ENCODE measurements at places on chromosomes 3 and 15. TPM values are rescaled to one million over a fixed set of nuclear protein-coding genes. Genes with fewer than 3 reads are reported as not detected.

The SLCO2A1 gene
- under 0.01 TPM for total RNA-seq

The SERPINI2 gene
- not detected for total RNA-seq

The RBP2 gene
- total RNA-seq: not detected

The C3orf20 gene
- total RNA-seq: not detected

The WDR73 gene
- 51.1 TPM for total RNA-seq

The TGM5 gene
- total RNA-seq: not detected

The SLC38A3 gene
- not detected for total RNA-seq

The KIF23 gene
- total RNA-seq: 3.1 TPM

The KATNBL1 gene
- 35.0 TPM for total RNA-seq

The GPR27 gene
- under 0.01 TPM for total RNA-seq

The ZNF860 gene
- total RNA-seq: under 0.01 TPM

The NR2E3 gene
- 0.77 TPM for total RNA-seq

The LRRC28 gene
- 20.1 TPM for total RNA-seq

The ROPN1 gene
- not detected for total RNA-seq

The CPNE9 gene
- not detected for total RNA-seq

The CNOT10 gene
- 28.8 TPM for total RNA-seq

The CPN2 gene
- total RNA-seq: not detected

The DNAH1 gene
- 1.8 TPM for total RNA-seq

The HGD gene
- under 0.01 TPM for total RNA-seq

The PLA2G4F gene
- not detected for total RNA-seq

The SLC15A2 gene
- 0.26 TPM for total RNA-seq

The DLL4 gene
- total RNA-seq: under 0.01 TPM

The EXD1 gene
- total RNA-seq: 0.17 TPM

The GATM gene
- total RNA-seq: 0.17 TPM

The UROC1 gene
- not detected for total RNA-seq

The PLSCR5 gene
- not detected for total RNA-seq

The CX3CR1 gene
- under 0.01 TPM for total RNA-seq

The ALDH1A2 gene
- total RNA-seq: 7.7 TPM

The GRM7 gene
- not detected for total RNA-seq

The DUOX2 gene
- total RNA-seq: not detected

The EOMES gene
- under 0.01 TPM for total RNA-seq

The FAIM gene
- total RNA-seq: 9.4 TPM

Data from fibroblast of lung (primary cell).